Gastroesophageal sphincter (tissue), 4 donors: ENCODE measurements at places on chromosomes 16 and 17. TPM values are rescaled to one million over a fixed set of nuclear protein-coding genes. Genes with fewer than 3 reads are reported as not detected.

- peak; percentile 84 for ATAC-seq
Observed at GRCh38 chr17:491086-492021, 138.7 kb upstream of the RPH3AL start.

- no peak for ATAC-seq
Observed at GRCh38 chr16:47666434-47666833, 205.3 kb downstream of the PHKB start.

JPH3 gene
- total RNA-seq = 1.1 TPM

DNA sequence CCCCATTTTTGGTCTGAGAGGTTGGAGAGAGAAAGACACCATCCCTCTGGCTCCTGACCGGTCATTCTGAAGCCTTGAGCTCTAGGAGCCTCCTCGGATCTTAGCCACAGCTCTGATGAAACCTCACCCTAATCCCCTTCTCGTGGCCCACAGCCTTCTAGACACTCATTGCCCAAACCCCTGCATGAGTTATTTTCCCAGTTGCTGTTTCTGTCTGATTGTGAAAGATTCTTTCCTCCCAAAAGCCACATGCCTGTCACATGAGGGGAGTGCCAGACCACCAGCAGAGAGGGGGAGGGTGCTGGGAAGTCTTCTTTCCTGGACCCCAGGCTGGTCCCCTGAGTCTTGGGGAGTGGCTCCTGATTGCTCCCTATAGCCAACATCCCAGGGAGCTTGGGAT lies 17.6 kb upstream of the ABR start:
- ATAC-seq = peak; percentile 84

DNA sequence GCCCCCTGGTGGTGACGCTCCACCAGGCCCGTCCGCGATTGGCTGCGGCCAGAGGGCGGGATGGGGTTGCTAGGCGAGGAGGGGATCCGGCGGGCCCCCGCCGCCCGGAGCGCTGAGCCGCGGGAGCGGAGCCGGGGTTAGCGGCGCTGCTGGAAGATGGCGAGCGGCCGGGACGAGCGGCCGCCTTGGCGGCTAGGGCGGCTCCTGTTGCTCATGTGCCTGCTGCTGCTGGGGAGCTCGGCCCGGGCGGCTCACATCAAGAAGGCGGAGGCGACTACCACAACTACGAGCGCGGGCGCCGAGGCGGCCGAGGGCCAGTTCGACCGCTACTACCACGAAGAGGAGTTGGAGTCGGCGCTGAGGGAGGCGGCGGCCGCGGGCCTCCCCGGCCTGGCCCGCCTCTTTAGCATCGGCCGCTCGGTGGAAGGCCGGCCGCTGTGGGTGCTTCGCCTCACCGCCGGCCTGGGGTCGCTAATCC lies at the start of gene CPD:
CPD (plus strand) TSS at position 103 of the 478 bp plus-strand sequence; CDS start at position 157, 54 bp downstream.
- ATAC-seq = peak; percentile 99

GRCh38 chr16:78102865-78103264 lies 3.4 kb downstream of the WWOX start:
- no peak for ATAC-seq
